ENCODE measurements at places on chromosomes 16 and 17.

DNA sequence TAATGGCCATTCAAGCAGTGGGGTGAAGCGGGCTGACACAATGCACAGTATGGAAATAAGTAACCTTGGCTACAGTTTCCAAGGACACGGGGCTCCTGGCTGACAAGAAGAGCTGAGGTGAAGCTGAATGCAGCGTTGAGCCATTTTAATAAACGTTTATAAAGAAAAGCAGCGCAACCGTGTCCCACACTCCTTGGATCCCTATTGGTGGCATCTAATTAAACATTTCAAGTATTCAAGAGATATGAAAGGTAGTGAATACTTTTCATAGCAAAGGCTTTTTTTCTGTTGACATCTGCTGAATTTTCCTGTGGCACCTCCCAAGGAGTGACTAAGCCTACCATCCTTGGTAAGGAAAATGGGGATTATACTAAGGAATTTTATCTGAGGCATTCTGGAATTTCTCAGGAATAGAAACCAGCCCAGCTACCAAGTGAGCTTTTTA lies 26.5 kb downstream of the DUSP14 start:
- no peak for DNase-seq

GRCh38 chr17:65559461-65559803 lies 2.0 kb downstream of the AXIN2 start:
- DNase-seq: no peak

- no peak for DNase-seq
Measured at GRCh38 chr17:49504369-49504768, 9.3 kb downstream of the NGFR start.

GRCh38 chr16:70691223-70692129 lies 5.6 kb upstream of the MTSS2 start:
- no peak for DNase-seq

DNA sequence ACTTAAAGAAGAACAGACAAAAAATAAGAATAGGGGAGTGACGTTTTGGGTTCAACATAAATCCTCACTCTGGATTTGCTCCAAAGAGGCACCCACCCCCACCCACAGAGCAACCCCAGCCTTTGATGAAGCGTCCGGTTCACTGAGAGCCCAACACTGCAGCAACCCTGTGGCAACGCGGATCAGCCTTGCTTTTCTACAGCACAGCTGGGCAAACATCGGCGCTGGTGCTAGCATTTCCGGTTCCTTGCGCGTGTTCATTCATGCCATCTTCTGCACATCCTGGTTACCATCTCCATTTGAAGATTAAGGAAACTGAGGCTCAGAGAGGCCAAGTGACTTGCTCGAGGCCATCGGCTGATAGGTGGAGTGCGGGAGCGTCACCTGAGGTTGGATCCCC lies 8.7 kb upstream of the GINS2 start:
- no peak for DNase-seq

GRCh38 chr16:70577256-70577698 lies 53.7 kb downstream of the SF3B3 start:
- DNase-seq: no peak

DNA sequence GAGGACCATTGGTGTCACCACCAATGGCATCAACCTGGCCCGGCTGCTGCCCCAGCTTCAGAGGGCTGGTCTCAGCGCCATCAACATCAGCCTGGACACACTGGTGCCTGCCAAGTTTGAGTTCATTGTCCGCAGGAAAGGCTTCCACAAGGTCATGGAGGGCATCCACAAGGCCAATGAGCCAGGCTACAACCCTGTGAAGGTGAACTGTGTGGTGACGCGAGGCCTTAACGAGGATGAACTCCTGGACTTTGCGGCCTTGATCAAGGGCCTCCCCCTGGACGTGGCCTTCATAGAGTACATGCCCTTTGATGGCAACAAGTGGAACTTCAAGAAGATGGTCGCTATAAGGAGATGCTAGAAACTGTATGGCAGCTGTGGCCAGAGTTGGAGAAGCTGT lies 111.9 kb upstream of the SIAH1 start:
- no peak for DNase-seq

GRCh38 chr16:878072-878784 lies 77.7 kb upstream of the GNG13 start:
- no peak for DNase-seq

GRCh38 chr17:6853764-6854442 lies 22.4 kb upstream of the TEKT1 start:
- DNase-seq: no peak

DNA sequence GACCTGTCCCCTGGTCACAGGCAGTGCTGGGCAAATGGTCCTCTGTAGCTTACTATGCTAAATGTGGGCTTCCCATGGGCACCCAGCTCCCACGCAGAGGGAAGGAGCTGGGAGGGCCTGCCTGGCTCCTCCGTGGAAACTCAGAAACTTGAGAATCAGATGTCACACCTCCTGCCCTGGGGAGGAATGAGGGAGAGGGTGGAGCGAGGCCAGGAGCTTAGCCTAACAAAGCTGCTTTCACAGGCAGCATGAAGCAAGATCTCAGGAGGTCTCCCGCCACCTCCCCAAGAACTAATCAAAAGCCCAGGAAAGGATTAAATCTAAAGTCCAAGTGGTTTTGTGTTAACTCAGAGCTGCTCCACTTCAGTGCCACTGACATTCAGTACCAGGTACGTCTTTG lies 33.6 kb upstream of the XYLT2 start:
- no peak for DNase-seq

- no peak for DNase-seq
Measured at GRCh38 chr17:75525806-75526554, 483 bp downstream of the LLGL2 start.

GRCh38 chr17:78045316-78045715 lies 83.2 kb downstream of the TMC6 start:
- DNase-seq: no peak

- no peak for DNase-seq
Measured at GRCh38 chr16:27404163-27404823, 2.3 kb downstream of the IL21R start.

DNA sequence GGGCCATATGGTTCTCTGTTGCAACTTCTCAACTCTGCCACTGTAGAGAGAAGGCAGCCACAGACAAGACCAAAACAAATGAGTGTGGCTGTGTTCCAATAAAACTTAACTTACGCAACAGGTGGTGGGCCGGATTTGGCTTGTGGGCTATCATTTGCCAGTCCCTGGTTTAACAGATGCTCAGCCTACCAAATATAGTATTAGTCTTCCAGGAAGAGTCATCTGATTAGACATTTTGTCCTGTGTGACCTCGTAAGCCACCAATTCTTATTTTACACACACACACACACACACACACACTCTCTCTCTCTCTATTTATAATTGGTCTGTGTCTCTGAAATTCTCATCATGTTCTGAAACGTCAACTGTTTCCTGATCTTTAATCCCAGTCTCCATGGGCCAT lies 245.9 kb downstream of the XYLT1 start:
- peak; percentile 92 for DNase-seq

GRCh38 chr16:6204945-6205344 lies 1107.3 kb upstream of the EEF2KMT start:
- no peak for DNase-seq

- DNase-seq: no peak
Measured at GRCh38 chr16:72554935-72555334, 383.0 kb upstream of the PMFBP1 start.

- no peak for DNase-seq
Measured at GRCh38 chr16:15491411-15491810, 57.0 kb downstream of the BMERB1 start.

GRCh38 chr17:57487573-57487972 lies 231.2 kb downstream of the MSI2 start:
- DNase-seq: no peak

- no peak for DNase-seq
Measured at GRCh38 chr17:5024604-5025003, 10.6 kb downstream of the SLC52A1 start.

- no peak for DNase-seq
Measured at GRCh38 chr16:12999368-12999767, 98.0 kb downstream of the SHISA9 start.

DNA sequence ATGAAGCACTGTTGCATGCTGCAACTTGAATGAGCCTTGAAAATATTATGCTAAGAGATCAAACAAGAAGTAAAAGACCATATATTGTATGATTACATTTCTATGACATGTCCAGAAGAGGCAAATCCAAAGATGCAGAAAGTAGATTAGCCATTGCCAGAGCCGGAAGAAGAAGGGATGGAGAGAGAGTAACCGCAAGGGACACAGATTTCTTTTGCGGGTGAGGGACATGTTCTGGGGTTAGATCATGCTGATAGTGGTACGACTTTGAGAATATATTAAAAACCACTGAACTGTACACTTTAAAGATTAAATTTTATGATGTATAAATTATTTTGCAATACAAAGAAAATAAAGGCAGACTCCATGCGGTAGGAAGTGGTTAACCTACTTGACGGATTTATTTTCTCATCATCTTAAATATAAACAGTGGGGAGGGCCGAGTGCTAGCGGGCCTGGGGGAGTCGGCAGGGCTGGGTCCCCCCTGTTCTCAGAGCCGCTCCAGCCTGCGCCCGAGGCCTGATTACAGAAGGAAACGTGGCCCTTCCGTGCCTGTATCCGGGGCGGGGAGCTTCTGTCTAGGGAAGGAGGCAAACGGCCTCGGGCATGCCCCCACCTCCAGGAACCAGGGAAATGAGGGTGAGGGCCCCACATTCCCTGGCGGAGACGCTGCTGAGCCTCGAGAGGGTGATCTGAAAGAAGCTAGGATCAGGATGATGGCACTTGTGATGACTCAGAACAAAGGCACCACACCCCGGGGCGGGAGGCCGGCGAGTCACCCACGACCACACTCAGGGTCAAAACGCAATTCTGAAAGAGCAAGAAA lies 48.0 kb downstream of the SHCBP1 start:
- DNase-seq: peak; percentile 7

DNA sequence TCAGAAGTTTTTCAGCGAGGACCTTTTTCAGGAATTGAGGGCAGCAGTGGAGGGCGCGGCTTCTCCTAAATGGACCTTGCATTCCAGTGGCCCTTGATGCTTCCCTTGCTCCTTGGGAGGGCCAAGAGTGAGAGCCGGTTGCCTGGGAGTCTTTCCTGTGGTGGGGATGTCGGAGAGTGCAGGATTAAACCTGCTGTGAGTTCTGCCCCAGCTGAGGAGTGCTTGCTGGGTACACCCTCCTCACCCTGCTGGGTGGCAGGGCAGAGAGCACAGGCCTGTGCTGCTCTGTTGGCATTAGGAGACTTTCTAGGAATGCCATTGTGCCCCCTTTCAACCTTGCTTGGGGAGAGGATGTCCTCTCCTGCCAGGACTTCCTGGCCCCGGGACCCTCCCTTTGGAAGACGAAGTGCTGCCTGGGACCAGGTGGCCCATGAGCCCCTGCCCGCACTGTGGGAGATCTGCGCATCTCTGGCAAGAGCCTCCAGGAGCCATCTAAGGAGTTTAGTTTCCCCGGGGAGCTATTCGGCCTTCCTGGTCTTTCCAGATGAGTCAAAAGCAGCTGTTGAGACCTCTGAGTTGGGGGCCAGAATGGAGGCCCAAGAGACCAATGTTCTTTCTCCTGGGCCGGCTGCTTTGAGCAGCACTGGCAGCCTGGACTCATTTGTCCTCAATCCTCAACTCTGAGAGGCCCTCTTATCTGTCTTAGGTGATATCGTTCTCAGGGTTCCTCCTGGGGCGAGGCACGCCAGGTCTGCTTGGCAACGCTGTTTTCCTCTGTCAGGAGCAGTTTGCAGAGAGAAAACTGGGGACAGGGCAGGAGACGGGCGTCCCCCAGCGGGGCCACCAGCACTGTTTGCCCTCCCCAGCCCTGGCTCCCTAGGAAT lies 5.6 kb downstream of the LLGL2 start:
- DNase-seq: no peak

DNA sequence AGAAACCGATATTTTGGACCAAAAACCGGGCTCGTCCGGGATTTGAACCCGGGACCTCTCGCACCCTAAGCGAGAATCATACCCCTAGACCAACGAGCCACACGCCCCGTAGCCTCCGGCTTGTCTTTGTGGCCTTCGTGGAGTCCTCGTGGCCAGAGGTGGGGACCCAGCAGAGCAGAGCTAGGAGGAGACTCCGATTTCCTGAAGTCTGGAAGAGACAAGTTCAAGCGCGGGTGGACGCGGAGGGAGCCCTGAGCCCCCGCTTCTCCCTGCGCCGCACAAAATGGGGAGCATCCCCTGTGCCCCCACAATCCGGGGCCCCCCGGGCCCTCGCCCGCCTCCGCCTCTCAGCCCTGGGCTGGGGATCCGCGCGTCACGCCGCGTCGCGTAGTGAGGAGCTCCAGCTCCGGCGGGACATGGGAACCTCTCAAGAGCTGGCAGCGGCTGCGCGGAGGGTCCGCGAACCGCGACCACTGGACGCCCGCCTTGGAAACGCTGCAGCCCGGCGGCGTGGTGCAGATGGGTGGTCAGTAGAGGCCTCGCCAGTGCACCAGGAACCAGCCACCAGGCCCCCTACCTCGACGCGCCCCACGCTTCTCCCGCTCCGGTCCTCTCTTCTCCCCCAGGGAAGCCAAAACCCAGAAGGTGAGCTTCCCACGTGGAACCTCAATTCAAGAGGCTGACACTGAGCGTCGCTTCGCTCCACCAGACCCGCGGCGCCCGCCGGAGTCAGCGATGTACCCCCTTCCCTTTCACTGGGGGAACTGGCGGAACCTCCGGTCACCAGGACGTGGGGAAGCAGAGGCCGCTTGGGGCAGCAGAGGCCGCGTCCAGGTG lies 5.2 kb upstream of the OR1F1 start:
- DNase-seq: peak; percentile 26

GRCh38 chr17:48644910-48645557 lies 18.9 kb upstream of the HOXB9 start:
- DNase-seq: no peak

- peak; percentile 59 for DNase-seq
Measured at GRCh38 chr17:59440757-59441463, 109.5 kb downstream of the YPEL2 start.

GRCh38 chr17:13337864-13338371 lies 263.8 kb downstream of the HS3ST3A1 start:
- no peak for DNase-seq

DNA sequence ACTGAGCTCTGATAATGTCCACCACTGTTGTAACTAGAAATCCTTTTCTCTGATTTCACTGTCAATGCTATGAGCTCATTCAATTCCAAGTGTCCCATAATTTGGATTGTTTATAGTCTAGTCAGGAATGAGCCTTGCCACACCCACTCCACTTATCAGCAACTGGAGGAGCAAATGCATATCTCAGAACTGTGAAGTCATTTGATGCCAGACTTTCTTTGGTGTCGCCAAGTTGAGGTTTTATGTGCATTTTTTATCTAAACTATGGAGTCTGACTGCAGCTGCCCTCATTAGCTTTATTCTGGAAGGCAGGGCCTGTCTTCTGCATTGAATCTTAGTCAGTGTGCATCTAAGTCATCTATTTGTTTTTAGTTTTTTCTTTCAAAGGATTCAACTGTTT lies 361.3 kb downstream of the PMP22 start:
- DNase-seq: no peak

DNA sequence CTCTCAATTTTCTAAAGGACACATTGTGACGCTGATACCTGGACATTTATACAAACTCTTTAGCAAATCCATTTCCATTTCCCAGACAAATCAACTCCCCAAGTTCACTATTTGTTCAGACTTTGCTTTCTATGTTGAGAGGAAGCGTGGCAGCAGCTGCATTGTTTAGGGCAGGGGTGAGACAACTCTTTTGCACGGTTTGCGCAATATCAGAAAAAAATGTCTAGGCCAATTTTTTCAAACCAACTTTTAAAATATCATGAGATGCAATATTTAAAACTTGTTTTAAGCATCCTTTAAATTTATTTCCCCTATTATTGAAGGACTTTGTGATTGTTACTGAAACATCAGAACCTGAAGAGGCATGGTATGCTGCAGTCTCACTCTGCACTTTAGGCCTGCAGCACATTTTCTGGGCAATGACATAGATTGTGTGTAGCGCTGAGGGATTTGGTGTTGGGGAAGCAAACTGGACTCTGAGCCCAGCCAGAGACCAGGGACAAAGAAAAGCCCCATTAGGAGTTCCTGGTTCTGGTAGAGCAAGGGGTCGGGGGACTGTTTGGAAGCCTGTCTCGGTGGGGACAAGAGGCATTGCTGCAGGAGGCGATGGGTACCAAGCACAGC lies 6.4 kb upstream of the CCDC182 start:
- no peak for DNase-seq

Measured in GF-D8 (cell line).